ENCODE measurements at places on chromosomes 2 and 18.

DNA sequence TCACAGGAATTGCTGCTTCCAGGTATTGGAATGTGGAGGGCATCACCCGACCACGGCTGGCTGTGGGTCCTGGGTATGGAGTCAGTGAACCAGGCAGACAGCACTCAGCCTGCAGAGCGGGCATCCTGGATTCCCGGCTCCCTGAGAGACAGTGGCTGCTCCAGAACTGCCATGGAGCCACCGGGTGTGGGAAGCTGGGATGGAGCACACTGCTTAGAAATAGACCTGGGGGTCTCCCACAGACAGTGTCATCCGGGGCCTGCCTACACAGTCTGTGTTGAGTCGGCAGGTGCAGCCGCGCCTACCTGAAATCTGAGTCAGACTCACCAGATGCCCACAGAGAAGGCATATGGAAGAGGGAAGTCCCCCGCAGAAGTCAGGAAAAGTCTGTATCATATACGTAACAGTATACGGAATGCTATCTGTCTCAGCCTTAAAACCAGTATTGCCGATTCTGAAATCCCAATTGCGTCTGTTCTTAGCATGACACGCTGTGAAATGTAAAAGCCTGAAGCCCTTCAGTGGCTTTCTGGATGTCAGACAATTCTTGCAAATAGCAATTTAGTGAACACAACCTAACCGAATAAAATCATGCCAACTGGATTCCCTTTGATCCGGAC, 509.7 kb upstream of the MYT1L start:
- DNase-seq = no peak

GRCh38 chr2:140091926-140092325, 1311.7 kb upstream of the NXPH2 start:
- no peak for DNase-seq

DNA sequence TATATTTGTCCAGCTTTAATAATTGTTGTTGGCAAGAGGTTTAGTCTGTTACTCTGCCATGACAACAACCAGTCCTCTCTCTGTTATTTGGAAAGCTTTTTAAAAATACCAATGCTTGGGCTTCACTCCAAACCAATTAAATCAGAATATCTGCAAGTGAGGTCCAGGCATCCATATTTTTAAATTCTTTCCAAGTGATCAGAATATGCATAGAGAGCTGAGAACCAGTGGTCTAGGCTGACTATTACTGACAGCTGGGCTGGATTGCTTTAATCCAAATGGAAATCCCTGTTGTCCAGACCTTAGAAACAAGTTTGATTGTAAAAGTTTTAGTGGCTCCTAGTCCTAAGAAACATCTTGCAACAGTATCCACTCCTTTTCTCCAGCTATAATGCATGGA, 1059.7 kb upstream of the ACVR2A start:
- DNase-seq = no peak

- no peak for DNase-seq
These were observed 9.7 kb downstream of the OXER1 start for GRCh38 chr2:42754021-42754775.

DNA sequence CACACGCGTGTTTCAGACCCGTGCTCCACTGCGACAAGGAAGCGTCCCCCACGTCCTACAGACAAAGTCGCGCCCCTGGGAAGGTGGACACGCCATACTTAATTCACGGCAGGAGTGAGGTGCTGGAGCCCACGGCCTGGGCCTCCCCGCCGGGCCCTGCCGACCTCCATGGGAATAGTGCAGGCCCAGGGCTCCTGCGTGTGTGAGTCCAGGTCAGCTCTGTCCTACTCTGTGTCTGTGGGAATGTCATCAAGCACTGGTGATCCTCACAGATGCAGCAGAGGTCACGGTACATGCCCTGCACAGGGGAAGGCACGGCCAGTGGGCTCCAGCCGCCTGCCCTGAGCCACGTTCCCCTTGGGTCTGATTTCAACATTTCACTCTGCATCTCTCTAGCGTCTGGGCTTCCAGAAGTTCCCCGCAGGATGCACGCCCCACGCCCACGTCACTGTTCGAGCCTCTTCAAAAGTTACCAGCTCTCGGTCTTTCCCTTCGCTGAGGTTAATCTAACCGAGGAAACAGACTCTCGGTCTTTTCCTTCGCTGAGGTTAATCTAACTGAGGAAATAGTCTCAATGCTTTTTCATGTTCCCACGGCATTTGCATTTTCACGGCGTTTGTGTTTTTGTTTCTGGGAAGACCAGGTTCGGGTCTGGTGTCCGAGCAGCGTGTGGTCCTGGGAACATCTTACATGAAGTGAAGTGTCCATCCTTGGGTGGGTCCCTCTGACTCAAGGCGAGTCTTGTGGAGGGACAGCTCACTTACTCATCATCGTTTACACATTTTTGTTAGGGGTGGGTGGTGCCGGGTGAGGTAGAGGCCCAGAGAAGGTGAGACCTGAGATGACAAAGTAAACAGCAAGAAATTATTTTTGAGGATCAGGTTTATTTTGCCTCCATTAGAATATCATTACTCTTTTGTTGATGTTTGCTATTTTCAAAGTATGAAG, 157.3 kb upstream of the ALKAL2 start:
- no peak for DNase-seq

GRCh38 chr18:78244779-78245178, 734.8 kb upstream of the SALL3 start:
- DNase-seq = no peak

DNA sequence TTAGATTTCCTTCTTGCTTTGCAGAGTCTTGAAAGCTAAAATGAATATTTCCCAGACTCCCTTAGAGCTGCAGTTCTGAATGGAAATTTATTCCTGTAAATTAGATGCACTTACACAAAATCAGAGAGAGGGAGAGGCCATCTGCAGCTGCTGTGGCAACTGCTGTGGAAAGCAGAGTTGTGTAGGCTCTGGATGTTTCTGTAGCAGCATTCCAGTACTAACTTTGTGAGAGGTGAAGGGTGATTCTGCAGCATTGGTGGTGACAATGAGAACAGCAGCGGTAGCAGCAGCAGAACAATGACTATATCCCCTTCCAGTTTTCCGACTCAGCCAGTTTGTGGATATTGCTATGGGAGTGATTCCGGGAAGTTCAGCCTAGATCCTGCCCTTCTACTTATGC, 433.0 kb upstream of the REG3G start:
- DNase-seq = no peak

- no peak for DNase-seq
These were observed 39.7 kb downstream of the L3MBTL4 start for GRCh38 chr18:6374935-6375529.

- DNase-seq = no peak
These were observed 183.7 kb downstream of the GFPT1 start for GRCh38 chr2:69203166-69203985.

GRCh38 chr2:177245010-177245422, 19.5 kb downstream of the NFE2L2 start:
- no peak for DNase-seq

DNA sequence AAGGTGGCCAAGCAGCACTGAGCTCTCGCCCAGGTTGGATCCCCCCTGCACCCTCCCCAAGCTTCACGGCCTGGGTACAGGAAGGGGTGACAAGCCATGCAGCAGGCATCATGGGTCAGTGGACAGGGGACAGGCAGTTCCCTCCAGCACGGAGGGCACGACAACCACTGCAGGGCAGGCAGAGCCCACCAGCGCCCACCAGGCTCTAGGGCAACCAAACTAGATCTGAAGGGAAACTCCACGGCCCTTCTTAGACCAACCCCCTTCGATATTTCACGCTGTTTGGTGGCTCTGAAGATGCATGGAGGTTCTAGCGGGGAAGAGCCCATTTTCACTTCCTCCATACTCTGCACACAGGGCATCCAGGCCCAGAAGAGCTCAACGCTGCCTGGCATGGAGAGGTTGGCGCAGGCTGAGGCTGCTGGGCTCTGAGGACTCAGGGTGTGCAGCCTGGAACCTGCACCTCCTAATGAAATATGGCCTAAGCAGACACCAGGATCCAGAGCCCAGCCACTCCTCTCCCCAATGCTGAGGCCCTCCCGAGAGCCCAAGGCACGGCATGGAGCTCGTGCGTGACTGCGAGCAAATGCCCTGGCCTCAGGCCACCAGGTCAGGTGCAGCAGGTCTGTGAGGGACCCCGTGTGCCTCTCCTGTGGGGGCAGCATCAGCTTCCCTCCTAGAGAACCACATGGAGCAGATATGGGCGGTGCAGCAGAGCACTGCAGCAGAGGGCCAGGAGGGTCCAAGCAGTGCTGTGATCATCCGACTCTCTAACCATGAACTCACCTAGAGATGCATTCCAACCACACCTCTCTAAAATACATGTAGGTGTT, 8.7 kb upstream of the MTERF4 start:
- no peak for DNase-seq

- DNase-seq = no peak
These were observed 4.3 kb downstream of the SOX11 start for GRCh38 chr2:5696404-5696944.

GRCh38 chr2:98895901-98896300, 40.1 kb downstream of the CRACDL start:
- DNase-seq = no peak

DNA sequence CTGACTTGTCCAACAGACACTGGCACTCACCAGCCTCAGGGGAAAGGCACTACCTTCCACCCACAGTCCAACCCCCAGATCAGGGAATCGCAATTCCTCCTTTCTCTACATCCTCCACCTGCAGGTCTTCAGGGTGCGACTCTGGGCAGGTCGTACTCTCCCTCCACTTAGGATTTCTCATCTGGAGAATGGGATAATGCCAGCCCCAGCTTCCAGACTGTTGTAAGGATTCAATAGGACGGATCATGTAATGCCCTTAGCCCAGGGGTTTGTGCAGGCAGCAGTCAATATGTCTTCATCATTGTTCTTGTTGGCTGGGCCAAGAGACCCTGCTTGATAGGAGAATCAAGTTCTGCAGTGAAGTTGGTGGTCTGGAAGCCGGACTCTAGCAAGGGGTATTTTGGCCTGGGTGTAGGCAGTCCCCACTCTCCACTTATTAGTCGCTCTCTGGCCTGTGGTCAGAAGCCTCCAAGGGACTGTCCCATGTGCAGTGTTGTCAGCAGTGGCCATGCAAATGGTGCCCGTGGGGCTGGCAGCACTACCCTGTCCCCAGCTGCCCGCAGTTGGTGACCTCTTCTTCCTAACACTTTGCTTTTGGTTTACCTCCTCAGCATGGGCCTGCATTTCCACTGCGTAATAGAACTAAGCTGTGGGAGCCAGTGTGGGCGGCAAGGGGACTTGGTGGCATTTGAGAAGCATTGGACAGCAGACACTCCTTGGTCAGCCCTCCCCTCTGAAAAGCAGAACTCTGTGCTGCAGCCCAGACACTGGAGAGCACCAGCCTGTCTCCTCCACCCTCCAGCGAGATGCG, 172.4 kb upstream of the HS6ST1 start:
- no peak for DNase-seq

- DNase-seq = no peak
These were observed 34.7 kb upstream of the RAPH1 start for GRCh38 chr2:203569677-203570316.

GRCh38 chr2:69914164-69914949, 552 bp upstream of the MXD1 start:
- DNase-seq = peak; percentile 100

DNA sequence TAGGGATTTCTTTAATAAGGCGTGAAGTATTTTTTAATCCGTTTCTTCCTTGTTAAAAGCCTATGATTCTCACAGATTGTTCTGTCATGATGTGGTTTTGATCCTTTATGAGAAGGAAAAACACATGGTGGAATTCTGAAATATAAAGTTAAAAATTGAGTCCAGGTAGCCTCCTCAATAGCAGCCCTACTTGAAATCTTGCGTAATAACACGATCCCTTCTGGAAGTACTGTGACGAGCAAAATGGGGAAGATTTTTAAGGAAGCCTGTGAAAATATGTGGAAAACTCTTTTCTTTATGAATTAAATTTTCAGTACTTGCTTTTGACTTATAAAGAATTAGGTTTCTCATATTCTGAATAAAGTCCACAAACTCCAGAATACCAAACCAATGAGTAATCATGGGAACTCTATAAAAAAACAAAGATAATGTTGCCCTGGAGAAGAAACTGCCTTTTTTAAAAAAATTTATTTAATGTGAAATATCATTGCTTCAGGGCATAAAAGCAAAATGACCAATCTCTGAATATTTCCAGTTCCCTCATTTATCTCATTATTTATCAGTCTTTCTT, 476.4 kb upstream of the ZEB2 start:
- DNase-seq = no peak

GRCh38 chr2:29057006-29057405, 17.3 kb downstream of the PCARE start:
- DNase-seq = no peak

GRCh38 chr2:14866736-14867352, 234.3 kb downstream of the LRATD1 start:
- no peak for DNase-seq

DNA sequence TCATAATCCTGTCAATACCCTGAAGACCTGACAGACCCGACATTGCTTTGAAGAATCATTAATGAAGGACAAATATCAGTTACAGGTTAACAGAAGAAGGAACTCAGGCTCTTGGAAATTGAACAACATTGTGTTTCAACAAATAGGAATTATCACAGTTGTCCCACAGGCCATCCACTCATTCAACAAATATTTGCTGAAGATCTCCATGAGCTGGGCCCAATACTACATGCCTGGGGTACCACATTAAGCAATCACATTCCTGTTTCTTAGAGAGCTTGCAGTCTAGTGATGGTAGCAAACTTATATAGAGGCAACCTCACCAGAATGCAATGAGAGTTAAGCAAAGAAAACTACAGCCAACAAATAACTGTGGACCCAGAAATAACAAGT, 671.6 kb upstream of the ACVR2A start:
- DNase-seq = no peak

- DNase-seq = no peak
These were observed 49.2 kb upstream of the UGP2 start for GRCh38 chr2:63792530-63792929.

GRCh38 chr18:54043484-54044251, 180.8 kb downstream of the MBD2 start:
- no peak for DNase-seq

DNA sequence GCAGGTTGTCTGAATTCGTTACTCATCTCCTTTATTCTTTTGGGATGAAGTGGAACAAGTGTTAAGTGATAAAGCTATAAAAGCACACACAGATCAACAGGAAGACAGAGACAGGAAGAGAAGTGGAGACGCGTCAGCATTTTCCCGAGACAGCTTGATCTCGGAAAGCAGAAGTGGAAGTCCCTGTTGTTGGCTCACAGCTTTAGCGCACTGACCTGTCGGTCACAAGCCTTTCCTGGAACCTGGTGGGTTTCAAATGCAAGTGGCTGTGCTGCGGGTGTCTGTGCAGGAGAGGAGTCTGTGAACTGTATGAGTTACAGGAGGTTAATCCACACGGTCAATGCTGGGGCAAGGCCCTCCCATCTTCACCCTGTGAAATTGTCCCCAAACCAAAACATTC, 116.6 kb upstream of the PELI1 start:
- DNase-seq = no peak

DNA sequence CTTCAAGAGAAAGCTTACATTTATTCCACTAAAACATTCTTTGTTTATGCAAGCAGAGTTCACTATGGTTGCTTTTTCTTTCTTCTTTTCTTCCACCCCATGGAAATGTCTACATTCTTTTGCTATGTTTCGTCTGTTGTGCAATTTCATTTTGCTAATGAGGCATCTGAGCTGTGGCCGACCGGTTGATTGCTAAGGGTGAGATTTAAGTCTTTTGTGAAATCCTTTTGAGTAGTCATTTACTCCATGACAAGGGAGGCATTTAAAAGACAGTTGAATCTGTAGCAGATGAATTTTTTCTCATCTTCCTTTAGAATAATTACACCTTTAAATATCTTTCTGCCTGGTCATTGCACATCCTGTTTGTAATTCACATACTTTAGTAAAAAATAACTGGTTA, 324.1 kb upstream of the THUMPD2 start:
- no peak for DNase-seq

GRCh38 chr2:85164145-85164569, 31.0 kb downstream of the TCF7L1 start:
- no peak for DNase-seq

GRCh38 chr2:240997856-240998705, at the start of gene SNED1:
SNED1 (plus strand) TSS chr2:240998618; CDS start chr2:240998838, 220 bp downstream.
- peak; percentile 83 for DNase-seq

Data from left kidney (tissue), 8 donors.